NCI-H187 (cell line): ENCODE measurements at places on chromosomes 11 and 22.

DNA sequence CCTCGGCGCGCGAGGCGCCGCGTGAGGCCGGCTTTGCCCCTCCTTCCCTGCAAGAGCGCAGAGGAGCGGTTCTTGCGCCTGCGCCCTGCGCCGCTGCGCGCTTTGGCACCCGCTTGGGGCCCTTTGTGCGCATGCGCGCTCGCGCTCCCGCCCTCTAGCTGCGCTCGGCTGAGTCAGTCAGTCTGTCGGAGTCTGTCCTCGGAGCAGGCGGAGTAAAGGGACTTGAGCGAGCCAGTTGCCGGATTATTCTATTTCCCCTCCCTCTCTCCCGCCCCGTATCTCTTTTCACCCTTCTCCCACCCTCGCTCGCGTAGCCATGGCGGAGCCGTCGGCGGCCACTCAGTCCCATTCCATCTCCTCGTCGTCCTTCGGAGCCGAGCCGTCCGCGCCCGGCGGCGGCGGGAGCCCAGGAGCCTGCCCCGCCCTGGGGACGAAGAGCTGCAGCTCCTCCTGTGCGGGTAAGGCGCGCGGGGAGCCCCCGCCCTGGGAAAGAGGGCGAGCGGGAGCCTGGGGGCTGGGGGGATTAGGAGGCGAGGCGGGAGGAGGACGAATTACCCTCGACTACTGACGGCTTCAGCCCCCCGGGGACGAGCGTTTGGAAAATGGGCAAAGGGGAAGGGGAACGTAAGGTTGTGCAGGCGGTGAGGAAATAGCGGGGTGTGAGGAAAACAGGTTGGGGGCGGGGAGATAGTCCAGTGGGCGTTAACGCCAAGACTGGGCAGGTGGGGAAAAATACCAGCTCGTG lies at the start of gene RTN3:
RTN3 (plus strand) TSS at position 180 of the 745 bp plus-strand sequence; CDS start at position 317, 137 bp downstream.
- peak; percentile 96 for DNase-seq

DNA sequence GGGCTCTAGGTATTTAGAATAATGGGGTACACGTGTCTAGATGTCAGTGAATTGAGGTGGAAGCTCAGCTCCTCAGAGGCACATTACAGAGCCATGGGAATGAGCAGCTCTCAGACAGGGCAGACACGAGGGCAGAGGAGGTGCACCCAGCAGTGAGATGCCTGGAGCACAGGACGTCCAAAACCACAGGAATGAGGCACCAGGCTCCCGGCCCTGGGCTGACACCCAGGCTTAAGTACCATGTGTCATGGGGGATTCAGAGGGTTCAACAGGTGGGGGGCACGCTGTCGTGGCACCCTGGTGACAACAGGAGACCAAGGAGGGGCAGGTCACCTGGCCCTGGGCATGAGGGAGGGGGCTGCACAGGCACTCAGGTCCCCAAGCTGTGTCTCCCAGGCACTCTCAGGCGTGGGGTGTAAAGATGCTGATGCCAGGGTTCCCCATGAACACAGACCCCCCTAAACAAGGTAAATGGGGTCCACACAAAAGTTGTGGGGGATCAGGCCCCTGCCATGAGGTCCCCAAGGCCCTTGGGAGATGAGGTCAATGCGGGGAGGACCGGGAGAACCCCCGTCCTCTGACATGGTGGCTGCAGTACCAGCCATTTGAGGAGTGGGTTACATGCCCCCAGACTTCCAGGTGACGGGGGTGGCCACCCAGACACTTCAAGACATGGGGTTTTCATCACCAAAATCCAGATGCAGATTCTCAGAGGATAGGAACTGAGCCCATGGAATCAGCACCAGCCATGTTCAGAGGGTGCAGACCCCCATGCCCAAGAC lies 5.6 kb upstream of the SYT8 start:
- DNase-seq = no peak

GRCh38 chr11:12542186-12542935 lies 131.9 kb upstream of the TEAD1 start:
- DNase-seq = no peak

GRCh38 chr11:77207618-77208313 lies 79.7 kb downstream of the MYO7A start:
- no peak for DNase-seq

DNA sequence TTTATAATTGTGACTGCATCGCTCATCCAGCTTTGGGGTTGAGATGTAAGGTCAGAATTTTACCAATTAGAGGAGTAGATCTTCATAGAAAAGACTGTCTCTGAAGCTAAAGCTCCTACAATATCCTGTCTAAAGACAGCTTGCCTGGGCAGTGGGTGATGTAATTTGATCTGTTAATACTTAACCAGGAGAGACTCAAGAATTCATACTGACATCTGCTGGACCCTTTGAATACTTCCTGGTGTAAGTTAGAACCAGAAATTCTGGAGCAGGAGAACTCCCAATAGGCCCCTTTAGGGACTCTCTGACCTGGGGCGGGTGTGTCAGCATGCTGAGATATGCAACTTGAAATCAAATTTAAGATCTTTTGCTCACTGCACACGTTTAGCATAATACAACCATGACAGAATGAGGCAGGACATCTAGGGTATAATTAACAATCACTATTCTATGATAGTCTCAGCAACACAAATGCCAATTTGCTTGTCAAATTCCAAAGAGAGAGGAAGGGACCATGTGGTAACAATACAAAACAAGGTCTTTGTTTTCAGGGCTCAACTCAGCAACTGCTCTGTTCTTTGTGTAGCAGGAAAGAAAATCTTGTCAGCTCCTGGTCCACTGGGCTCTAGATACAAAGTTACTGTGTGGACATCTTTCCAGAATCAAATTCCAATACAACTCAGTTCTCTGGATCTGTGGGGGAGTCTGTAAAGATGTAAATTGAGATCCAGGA lies 143.9 kb downstream of the INSC start:
- peak; percentile 55 for DNase-seq

DNA sequence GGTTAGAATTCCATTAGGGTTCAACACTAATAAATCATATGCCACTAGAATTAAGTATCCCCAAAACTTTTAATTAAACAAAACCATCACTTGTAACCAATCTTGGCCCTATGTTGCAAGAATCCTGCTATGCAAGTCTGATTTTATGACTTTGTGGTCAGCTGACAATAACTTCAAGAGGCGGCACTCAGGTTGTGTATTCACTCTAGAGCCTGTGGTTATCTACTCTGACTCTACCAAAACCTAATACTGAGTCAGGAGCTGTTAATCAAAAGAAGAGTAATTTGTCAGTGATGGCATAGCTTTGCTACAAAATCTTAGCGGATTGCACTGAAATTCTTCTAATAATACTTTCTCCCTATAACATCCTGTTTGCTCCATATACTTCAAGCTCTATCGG lies 253.7 kb downstream of the AASDHPPT start:
- DNase-seq = no peak
